ENCODE measurements at places on chromosomes 3 and 15.

- no peaks in the 10 kb centered on the region for H3K27me3 ChIP-seq
- peak overlapping the region; percentile 51 for H3K4me3 ChIP-seq
- peaks cover 22% of the 10 kb centered on the region for H3K4me1 ChIP-seq
- DNase-seq, result peak; percentile 70
- peak overlapping the region; percentile 74 for H3K27ac ChIP-seq
These were observed 4.9 kb upstream of the MAGEF1 start for GRCh38 chr3:184716622-184717398.

DNA sequence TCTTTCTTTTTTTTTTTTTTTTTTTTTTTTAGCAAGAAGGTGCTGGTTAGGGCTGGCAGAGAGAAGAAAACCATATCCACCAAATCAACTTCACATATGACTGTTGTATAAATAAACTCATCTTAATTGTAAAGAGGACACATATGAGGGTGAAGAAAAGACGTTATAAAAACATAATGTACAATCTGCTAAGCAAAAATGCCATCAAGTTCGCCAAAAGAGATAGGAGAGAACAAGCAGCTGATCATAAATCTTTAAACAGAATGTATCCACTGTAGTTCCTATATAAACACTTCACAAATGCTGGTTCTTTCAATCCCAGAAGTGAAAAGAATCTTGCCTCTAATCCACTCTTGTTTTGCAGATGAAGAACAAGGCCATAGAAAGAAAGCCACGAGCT lies 9.2 kb downstream of the FGF12 start:
- H3K27ac ChIP-seq, result no peak overlapping the region
- DNase-seq, result no peak
- no peaks in the 10 kb centered on the region for H3K27me3 ChIP-seq
- H3K4me3 ChIP-seq, result no peak overlapping the region

GRCh38 chr3:40899286-40899712 lies 300.0 kb upstream of the CTNNB1 start:
- H3K4me3 ChIP-seq, result no peak overlapping the region
- H3K36me3 ChIP-seq, result no peaks in the 10 kb centered on the region
- H3K4me1 ChIP-seq, result no peaks in the 10 kb centered on the region
- DNase-seq, result no peak
- no peaks in the 10 kb centered on the region for H3K27me3 ChIP-seq
- no peak overlapping the region for H3K27ac ChIP-seq

- H3K4me3 ChIP-seq, result no peak overlapping the region
- no peaks in the 10 kb centered on the region for H3K36me3 ChIP-seq
- no peaks in the 10 kb centered on the region for H3K27me3 ChIP-seq
- no peaks in the 10 kb centered on the region for H3K4me1 ChIP-seq
- no peak overlapping the region for H3K27ac ChIP-seq
- DNase-seq, result no peak
These were observed 1055.7 kb downstream of the NAALADL2 start for GRCh38 chr3:175914785-175915184.

DNA sequence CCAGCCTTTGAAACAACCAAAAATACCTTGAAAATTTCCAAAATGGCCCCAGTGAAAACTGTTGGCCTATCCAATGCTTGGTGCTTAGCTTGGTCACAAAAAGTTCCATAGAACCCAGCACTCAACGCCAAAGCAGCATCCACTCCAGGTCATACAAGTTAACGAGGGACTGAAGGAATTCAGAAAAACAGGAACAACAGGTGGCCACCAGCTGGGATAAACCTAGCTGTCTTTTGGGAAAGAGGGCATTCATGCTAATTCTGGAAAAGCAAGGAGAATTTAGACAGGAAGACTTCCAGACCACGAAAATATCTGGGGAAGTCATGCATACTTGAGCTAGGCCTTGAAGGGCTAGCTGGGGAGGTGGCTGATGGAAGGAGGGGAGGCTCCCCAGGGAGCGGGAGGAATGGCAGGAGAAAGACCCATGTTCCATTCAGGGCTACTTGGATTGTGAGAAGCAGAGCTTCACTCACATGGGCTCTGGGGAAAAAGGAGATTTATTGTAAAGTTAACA lies 28.6 kb downstream of the COLQ start:
- no peaks in the 10 kb centered on the region for H3K36me3 ChIP-seq
- no peak overlapping the region for H3K4me3 ChIP-seq
- H3K27ac ChIP-seq, result no peak overlapping the region
- H3K4me1 ChIP-seq, result peaks cover 33% of the 10 kb centered on the region

GRCh38 chr15:29687939-29688505 lies 134.2 kb downstream of the TJP1 start:
- no peak overlapping the region for H3K4me3 ChIP-seq
- H3K27ac ChIP-seq, result no peak overlapping the region
- no peaks in the 10 kb centered on the region for H3K36me3 ChIP-seq
- no peaks in the 10 kb centered on the region for H3K27me3 ChIP-seq

DNA sequence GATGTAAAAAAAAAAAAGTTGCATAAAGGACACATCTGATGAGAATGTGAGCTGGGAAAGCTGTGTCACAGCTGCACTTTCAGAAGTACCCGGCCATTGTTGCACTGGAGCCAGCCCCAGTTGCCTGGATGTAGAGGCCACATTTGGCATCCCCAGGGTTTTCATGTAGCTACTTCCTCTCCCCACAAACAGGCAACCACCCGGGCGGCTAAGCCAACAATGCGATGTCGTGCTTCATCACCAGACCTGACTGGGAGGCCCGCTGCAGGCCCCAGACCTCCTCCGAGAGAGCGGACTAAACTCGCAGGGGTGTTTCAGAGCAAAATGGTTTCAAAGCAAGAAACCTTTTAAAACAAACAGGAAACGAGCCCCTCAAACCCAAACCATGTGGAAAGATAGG lies 142.3 kb downstream of the TMCO5A start:
- DNase-seq, result no peak
- peaks cover 2% of the 10 kb centered on the region for H3K4me1 ChIP-seq
- no peaks in the 10 kb centered on the region for H3K36me3 ChIP-seq
- H3K4me3 ChIP-seq, result no peak overlapping the region
- no peak overlapping the region for H3K27ac ChIP-seq
- H3K27me3 ChIP-seq, result no peaks in the 10 kb centered on the region

DNA sequence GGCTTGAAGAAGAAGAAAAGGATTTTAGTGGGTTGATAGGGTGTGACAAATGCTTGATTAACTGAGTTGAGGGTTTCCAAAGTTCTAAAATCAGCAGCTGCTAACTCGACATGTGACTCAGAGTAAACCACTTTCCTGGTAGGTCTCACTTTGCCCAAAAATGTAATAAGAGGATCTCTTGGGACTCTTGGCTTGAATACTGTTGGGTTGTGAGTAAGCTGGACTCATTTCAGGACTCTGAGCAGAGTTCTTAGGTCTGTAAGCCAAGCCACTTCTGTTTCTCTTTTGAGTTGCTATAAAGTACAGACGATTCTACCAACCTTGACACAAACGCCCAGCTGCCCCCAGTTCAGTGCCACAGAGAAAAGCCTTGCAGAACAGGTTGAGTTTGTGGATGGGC lies 241.1 kb downstream of the ZNF621 start:
- peak; percentile 59 for DNase-seq
- H3K4me1 ChIP-seq, result peaks cover 14% of the 10 kb centered on the region
- H3K36me3 ChIP-seq, result no peaks in the 10 kb centered on the region
- H3K4me3 ChIP-seq, result no peak overlapping the region
- peak overlapping the region; percentile 68 for H3K27ac ChIP-seq

DNA sequence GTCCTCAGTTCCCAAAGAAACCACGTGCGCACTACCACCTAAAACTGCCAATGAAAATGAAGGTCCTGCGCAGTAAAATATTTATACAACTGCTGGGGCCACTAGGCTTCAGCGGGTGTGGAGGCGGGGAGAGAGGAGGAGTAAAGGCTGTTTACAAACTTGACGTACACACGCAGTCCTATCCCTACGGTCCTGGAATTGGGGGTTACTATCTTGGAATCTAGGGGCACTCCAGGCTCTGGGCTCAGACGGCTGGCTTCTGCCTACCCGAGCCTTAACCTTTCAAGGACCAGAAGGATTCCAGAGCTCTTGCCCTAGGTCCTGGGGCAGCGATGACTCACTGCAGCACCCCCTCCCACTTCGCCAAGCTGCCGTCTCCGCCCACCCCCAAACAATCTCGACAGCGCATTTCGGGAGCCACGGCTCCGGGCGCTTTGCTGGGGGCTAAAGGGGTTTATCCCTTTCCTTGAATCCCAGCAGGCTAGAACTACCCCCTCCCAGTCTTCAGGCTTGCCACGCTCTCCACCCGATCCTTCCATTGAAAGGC lies 3.0 kb downstream of the ADAMTS9 start:
- peak overlapping the region; percentile 59 for H3K4me3 ChIP-seq
- H3K27me3 ChIP-seq, result no peaks in the 10 kb centered on the region
- DNase-seq, result peak; percentile 7
- H3K4me1 ChIP-seq, result 0 out of 2 replicates have a peak, but pooled peaks cover 3% of the 10 kb centered on the region
- no peak overlapping the region for H3K27ac ChIP-seq
- no peaks in the 10 kb centered on the region for H3K36me3 ChIP-seq

DNA sequence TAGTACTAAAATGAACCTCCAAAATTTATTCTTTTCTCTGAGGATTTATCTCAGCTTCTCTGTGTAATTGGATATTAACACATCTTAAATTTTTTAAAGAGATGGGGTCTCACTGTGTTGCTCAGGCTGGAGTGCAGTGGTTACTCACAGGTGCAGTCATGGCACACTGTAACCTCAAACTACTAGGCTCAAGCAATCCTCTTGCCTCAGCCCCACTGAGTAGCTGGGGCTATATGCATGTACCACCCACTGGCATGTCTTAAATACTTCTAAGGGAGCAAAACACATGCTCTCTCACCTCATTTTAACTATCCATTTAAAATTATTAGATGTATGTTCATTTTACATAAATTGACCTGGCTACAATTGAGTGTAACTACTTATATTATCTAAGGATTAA lies 11.3 kb upstream of the TMEM87A start:
- no peaks in the 10 kb centered on the region for H3K36me3 ChIP-seq
- no peak overlapping the region for H3K4me3 ChIP-seq
- H3K4me1 ChIP-seq, result peaks cover 9% of the 10 kb centered on the region

DNA sequence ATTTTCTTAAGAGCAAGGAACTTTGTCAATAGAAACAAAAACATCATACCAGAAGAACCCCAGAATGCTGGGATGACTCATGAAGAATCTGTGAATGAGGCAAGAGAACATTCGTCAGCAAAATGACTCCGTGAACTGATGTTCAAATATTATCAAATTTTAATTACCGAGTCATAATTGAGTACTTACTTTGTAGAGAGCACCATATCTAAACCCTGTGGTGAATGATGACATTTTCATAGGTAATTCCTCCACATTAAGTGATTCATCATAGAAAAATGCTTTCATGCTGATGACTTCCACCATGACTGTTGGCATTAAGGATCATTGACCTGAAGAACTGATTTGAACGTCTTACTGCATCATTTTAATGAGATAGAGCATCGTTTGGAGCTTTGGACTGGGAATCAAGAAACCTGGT lies 56.3 kb downstream of the PPARG start:
- H3K27ac ChIP-seq, result no peak overlapping the region
- no peak overlapping the region for H3K4me3 ChIP-seq
- DNase-seq, result no peak
- H3K36me3 ChIP-seq, result no peaks in the 10 kb centered on the region

DNA sequence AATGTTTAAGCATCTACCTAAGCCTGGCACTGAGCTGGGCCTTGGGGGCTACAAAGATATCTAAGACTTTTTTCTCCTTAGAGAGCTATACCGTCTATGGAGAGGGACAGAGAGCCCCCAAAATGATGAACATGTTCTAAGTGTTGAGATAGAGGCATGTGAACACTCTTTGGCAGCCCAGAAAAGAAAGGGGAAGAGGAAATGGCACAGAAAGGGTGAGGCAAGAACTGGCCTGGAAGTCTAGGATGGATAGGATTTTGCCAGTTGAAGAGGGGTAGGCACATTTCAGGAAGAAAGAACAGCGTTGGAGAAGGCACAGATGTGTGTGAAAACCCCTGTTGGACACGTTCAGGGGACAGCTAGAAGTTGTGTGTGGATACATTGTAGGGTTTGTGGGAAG lies 276.2 kb upstream of the LRRFIP2 start:
- DNase-seq, result no peak
- H3K27ac ChIP-seq, result no peak overlapping the region
- H3K36me3 ChIP-seq, result no peaks in the 10 kb centered on the region
- no peaks in the 10 kb centered on the region for H3K27me3 ChIP-seq

GRCh38 chr3:73419942-73420341 lies 204.8 kb downstream of the PDZRN3 start:
- no peak overlapping the region for H3K27ac ChIP-seq
- DNase-seq, result no peak
- H3K36me3 ChIP-seq, result no peaks in the 10 kb centered on the region

GRCh38 chr15:92845126-92845508 lies 55.0 kb upstream of the CHD2 start:
- no peaks in the 10 kb centered on the region for H3K27me3 ChIP-seq
- H3K4me1 ChIP-seq, result peaks cover 49% of the 10 kb centered on the region
- no peaks in the 10 kb centered on the region for H3K36me3 ChIP-seq
- H3K27ac ChIP-seq, result no peak overlapping the region

DNA sequence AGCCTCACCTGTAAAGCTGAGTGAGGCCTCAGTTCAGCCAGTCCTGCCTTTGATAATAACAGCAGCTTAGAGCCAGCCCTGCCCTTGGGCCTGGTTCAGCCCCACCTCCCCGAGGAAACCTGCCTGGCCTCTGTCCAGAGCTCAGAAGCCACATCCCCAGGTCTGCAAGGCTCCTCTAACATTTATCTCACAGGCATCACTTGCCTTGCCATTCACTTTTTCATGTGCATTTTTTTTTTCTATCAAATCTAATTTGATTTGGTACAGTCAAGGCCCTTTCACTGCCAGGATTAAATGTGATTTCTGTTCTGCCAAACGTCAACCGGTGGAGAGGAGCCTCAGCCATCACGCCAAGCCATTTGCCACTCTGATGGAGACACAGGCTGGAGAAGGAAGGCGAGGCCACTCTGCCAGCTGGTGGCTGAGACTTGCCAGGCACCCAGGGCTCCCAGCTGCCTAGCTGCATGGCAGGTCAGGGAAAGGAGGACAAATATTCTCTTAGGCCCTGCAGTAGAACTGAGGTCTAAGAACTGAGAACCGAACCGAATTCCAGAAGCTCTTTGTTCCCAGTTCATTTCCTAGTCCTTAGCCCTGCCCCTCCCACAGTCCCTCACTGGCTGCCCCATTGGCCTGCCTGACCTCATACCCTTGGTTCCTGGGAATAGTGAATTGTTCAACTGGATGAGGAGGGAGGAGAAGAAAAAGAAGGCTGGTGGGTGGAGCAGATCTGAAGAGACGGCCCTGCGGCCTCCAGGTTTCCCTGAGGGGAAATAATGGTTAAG lies 76.4 kb downstream of the SPSB4 start:
- H3K27ac ChIP-seq, result no peak overlapping the region
- H3K27me3 ChIP-seq, result no peaks in the 10 kb centered on the region
- H3K4me1 ChIP-seq, result no peaks in the 10 kb centered on the region

DNA sequence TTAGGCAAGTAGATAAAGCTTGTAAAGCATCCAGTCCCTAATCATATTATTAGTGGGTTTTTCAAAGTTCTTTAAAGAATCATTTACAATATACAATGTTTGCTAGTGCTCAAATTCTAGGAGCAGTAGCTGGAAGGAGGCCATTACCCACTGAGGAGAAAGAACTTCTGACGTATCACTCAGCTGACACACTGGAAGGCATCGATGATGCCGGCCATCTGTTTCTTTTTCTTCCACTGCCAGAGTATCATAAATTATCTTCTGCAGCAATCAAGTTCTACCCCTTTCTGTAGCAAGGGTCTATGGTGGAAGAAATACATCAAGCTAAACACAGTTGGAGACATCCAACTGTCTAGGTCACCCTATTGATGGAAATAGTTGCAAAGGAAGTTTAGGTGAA lies 243.2 kb upstream of the LRRN1 start:
- H3K27me3 ChIP-seq, result no peaks in the 10 kb centered on the region
- DNase-seq, result no peak
- H3K27ac ChIP-seq, result no peak overlapping the region
- no peak overlapping the region for H3K4me3 ChIP-seq
